Effector memory CD4-positive, alpha-beta T cell (primary cell): ENCODE measurements at places on chromosomes 4 and X.

GRCh38 chr4:143230683-143231082 lies 46.0 kb downstream of the USP38 start:
- DNase-seq: no peak

DNA sequence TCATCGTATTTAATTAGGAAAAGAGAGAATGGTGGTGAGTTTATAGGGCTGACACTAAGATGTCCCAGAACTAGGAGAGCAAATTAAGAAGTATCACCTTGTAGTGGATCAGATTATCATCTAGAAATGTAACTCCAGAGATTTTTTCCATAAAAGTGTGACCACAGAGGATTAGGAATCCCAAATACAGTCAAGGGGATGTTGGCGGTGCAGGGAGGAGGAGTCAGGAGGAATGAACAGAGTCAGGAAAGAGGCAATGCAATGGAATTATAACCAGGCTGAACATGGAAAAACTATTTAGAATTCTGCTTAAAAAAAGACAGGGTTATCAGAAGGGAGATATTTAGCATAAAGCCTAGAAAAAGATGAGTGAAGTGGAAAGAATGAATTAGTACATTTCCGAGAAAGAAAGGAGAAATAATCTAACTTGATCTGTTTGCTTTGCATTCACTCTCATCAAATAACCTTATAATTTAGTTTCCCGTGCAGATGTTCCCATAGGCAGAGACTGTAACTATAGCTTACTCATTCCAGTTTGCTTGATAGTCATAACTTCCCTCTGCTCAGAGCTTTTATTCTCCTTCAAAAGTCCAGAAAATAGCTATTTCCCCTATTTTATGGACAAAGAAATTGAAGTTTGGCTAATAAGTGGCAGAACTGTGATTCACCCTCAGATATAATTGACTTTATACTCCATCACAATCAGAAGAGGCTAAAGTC lies 56.4 kb downstream of the SCFD2 start:
- DNase-seq: no peak

- no peak for DNase-seq
Observed at GRCh38 chrX:105018865-105019264, 201.6 kb downstream of the TEX13A start.

- DNase-seq: no peak
Observed at GRCh38 chr4:122469457-122469856, 12.9 kb upstream of the IL2 start.

- no peak for DNase-seq
Observed at GRCh38 chr4:16942491-16942890, 44.0 kb upstream of the LDB2 start.

- DNase-seq: no peak
Observed at GRCh38 chrX:40145001-40145922, 47.5 kb upstream of the BCOR start.
